Neural crest cell (in vitro differentiated cells): ENCODE measurements at places on chromosomes 1 and 21.

DNA sequence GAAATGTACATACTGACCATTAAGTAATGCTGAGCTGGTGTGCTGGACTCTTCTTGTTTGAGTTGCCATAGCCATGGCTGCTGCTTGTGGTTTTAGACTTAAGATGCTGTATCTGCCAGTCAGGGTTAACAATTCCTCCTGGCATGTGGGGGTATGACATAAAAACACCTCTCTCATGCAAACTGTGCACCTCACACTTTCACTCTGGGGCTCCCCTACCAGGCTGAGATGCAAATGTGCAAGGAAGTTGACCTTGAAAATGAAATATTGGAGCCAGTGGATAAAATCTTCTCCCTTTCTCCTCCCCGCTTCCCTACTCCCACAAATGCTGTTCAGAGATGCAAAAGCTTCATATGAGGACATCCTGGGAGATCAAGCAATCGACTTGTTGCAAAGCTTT is 198.8 kb downstream of the FCRL5 start:
- no peaks in the 10 kb centered on the region for H3K36me3 ChIP-seq
- DNase-seq: no peak
- H3K27ac ChIP-seq: no peak overlapping the region
- no peaks in the 10 kb centered on the region for H3K4me1 ChIP-seq

GRCh38 chr1:183093066-183093668 is 69.9 kb downstream of the LAMC1 start:
- no peak for DNase-seq
- H3K27me3 ChIP-seq: no peaks in the 10 kb centered on the region
- H3K4me3 ChIP-seq: no peak overlapping the region
- H3K27ac ChIP-seq: no peak overlapping the region

- H3K4me3 ChIP-seq: no peak overlapping the region
- H3K36me3 ChIP-seq: no peaks in the 10 kb centered on the region
- DNase-seq: no peak
- peaks cover 4% of the 10 kb centered on the region for H3K4me1 ChIP-seq
- peaks cover 61% of the 10 kb centered on the region for H3K27me3 ChIP-seq
- H3K27ac ChIP-seq: no peak overlapping the region
Measured at GRCh38 chr1:204307334-204307883, 52.3 kb downstream of the PLEKHA6 start.

GRCh38 chr1:218878369-218878768 is 295.3 kb upstream of the LYPLAL1 start:
- H3K36me3 ChIP-seq: no peaks in the 10 kb centered on the region
- no peak for DNase-seq
- H3K27ac ChIP-seq: no peak overlapping the region
- no peaks in the 10 kb centered on the region for H3K27me3 ChIP-seq
- no peak overlapping the region for H3K4me3 ChIP-seq

DNA sequence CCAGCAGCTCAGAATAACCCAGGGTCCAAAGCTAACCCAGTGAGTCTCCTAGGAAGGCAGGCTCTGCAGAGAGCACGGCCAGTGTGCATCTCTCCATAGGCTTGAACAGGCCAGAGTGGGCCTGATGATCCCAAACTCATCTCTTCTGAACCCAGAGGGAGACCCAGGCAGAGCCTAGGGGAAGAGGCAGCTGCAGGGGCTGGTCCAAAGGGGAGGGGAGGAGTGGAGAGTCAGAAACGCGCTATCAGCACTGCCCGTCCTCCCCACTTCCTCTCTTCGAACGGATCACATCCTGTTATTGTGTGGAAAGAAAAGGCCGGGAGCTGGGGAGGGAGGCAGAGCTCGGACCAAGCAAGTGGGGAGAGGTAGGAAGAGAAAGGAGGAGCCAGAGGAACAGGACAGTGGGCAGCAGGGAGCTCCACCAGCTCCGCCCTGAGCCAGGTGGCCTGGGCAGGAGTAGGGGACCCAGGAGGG is 20.2 kb downstream of the TAL1 start:
- H3K36me3 ChIP-seq: no peaks in the 10 kb centered on the region
- H3K4me1 ChIP-seq: peaks cover 18% of the 10 kb centered on the region
- peaks cover 34% of the 10 kb centered on the region for H3K27me3 ChIP-seq
- H3K27ac ChIP-seq: peak overlapping the region; percentile 50
- no peak for DNase-seq

DNA sequence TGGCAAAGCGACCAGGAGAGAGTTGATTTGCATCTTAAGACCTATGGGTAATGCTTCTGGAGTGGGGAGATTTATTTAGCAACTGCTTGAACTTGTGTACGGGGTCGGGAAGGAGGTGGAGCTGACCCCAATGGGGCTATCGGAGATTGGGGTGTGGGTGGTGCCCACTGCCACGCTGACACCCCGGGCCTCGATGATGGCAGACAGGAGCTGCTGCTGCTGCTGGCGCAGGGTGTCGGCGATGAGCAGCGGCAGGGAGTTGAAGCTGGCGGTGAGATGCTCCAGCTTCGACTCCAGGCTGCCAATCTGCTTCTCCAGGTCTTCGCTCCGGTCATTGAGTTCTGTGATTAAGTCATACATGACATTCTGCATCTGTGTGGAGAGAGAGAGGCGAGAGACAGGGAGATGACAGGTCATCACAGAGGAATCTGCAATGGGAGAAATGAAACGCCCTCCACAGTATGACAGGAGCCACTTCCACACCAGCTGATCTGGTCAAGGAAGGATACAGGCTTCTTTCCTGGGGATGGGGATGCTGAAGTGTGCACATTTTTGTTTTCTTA is 100.0 kb upstream of the ADAR start:
- H3K27ac ChIP-seq: no peak overlapping the region
- no peak overlapping the region for H3K4me3 ChIP-seq
- no peaks in the 10 kb centered on the region for H3K27me3 ChIP-seq

DNA sequence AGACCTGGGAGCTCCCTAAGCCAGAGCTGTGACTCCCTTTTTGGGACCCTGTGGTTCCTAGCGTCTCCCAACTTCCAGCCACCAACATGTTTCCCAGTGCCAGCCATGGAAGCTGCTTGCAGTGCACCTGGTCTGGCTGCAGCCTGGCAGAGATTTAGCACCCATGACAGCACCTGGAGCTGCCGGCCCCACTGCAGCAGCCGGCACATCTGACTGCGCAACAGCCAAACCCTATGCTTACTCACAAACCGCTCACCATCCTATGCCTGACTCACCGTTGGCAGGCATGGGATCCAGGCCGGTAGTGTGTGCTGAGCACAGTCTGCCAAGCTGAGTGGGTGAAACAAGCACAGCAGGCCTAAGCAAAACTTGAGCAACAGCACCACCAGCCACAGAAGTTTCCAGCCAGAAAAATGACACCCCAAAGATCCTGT is 435.9 kb upstream of the PRMT6 start:
- no peak overlapping the region for H3K27ac ChIP-seq
- H3K4me1 ChIP-seq: no peaks in the 10 kb centered on the region
- H3K36me3 ChIP-seq: no peaks in the 10 kb centered on the region

DNA sequence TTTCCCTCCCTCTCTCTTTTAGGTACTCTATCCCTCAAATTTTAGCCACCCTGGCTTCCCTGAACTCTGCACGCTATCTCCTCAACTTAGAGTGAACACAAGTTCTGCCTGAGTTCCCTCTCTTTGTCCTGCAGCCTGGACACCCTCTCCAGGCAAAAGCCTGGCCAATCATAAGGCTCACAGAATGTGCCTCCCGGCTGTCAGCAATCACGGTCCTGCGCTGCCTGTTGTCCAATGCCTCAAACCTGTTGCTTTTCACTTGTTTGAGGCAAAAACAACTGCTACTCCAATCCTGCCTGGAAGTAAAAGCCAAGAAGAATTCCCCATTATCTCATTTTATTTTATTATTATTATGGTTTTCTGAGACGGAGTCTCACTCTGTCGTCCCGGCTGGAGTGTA is 66.1 kb downstream of the LGR6 start:
- H3K4me3 ChIP-seq: no peak overlapping the region
- no peaks in the 10 kb centered on the region for H3K4me1 ChIP-seq
- H3K36me3 ChIP-seq: no peaks in the 10 kb centered on the region
- DNase-seq: no peak
- peaks cover 16% of the 10 kb centered on the region for H3K27me3 ChIP-seq

DNA sequence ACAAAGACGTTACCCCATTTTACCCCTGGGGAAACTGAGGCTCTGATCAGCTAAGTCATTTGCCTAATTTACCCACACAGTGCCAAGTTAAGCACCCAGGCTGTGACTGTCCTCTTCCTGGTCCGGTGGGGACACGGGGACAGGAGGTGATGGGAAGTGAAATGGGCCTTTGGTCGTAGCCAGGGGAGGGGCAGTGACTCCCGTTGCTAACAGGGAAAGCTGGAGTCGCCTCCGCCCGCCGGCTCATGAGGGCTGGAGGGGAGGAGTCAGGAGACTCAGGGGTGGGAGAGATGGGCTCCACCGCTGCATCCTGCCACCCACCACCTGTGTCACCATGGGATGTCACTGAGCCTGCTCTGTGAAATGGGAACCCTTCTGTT is 139.3 kb downstream of the PGBD5 start:
- no peak overlapping the region for H3K27ac ChIP-seq
- peaks cover 3% of the 10 kb centered on the region for H3K27me3 ChIP-seq
- no peak overlapping the region for H3K4me3 ChIP-seq

DNA sequence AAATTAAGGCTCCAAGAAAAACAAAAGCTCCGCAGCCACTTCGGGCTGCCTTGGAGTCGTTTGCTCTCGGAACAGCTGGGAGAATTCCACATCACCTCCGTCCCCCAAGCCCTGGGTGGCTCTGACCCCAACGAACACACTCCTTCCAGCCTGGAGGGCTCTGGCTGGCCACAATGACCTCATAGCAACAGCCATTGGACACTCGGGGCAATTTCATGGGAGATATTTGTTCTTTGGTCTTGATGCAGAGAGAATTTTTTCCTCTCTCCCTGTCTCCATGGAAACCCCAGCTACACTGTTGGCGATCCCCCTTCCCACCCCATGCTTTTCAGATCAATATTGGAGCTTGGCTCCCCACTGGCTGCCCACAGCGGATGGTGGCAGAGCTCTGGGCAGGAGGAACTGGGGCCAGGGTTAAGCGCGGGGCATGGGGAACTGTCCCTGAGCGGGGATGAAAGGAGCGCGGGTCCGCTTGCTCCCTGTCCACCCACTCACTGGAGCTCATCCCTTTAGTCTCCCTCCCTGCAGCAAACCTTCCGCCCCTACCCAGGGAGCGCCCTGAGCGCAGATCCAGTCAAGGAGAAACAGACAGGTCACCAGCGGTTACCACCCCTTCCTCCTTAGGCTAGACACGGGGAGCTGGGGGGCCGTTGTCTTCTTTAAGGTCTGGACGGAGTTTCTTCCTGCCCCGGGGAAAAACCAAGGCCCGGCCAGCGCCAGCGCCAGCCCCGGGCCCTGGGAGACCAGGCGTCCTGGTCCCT is 1.2 kb downstream of the WNT4 start:
- H3K36me3 ChIP-seq: no peaks in the 10 kb centered on the region
- peaks cover 7% of the 10 kb centered on the region for H3K4me1 ChIP-seq
